Right kidney (tissue), 9 donors: ENCODE measurements at places on chromosomes 1 and 21.

DNA sequence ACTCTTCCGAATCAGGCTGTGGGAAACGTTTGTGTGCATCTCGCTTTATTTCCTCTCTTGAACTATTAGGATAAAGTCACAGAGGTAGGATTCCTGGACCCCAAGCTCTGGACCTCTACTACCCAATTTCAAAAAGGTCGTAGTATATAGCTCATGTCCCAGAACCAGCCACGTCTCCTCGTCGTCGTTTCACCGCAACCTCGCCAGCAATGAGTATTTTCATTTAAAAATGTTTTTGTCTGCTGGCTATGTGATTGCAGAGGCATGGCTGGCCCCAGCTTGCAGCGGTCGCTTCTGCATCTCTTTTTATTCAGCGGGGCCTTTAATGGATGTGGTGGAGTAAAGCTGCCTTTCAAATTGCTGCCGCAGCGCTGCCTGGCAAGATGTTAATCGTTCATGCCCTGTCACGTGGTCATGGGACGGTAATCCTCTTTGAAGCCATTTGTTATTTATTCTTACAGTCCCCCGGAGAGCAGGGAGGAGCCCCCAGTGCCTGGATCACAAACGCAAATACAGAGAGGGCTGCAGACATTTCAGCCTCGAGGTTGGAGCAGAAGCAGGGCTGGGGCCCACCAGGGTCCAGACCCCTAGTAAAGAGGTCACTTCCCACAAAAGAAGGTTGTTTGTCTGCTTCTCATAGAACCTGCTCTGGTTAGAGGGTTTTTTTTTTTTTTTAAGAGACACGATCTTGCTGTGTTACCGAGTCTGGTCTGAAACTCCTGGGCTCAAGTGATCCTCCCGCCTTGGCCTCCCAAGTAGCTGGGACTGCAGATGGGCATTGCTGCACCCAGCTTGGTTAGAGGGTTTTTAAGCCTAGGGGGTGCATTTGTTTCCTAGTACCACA is 11.6 kb upstream of the NPHP4 start:
- DNase-seq, result peak; percentile 23

DNA sequence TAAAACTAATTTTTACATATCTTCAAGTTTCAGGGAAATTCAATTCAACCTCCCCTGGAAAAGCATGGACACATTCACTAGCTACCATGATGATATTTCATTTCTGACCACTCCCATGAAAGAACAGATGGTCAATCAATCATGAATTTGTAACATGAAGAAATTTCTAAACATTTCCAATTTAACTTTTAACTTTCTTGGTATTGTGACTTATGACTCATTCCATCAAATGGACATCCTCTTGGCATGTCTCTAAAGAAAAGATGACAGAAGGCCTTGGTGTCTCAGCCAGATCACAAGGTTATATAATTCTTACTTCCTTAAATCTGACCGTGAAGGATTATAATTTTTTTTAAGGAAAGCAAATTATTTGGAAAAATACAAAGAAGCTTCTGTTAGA is 10.5 kb upstream of the MCOLN3 start:
- DNase-seq, result no peak

GRCh38 chr1:58905628-58906221 is 121.9 kb upstream of the JUN start:
- DNase-seq, result no peak

DNA sequence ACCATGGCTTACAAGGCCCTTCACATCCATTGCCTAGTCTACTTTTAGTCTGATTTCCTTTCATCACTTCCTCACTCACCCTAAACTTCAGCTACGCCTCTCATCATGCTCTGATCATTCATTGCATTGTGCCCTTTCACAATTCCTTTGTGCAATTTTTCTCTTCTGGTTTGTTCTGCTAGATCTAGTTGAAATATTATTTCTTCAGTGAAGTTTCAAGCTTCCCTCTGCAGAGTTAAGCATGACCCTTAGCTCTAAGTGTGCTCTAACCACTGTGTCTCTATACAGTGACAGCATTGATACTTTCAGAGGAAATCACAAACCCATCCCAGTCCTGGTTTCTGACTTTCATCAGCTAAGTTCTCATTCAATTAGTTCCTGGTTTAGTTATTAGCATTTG is 166.1 kb downstream of the PLA2G4A start:
- DNase-seq, result no peak

- DNase-seq, result no peak
Observed at GRCh38 chr1:28466226-28466778, 39.5 kb upstream of the RCC1 start.

DNA sequence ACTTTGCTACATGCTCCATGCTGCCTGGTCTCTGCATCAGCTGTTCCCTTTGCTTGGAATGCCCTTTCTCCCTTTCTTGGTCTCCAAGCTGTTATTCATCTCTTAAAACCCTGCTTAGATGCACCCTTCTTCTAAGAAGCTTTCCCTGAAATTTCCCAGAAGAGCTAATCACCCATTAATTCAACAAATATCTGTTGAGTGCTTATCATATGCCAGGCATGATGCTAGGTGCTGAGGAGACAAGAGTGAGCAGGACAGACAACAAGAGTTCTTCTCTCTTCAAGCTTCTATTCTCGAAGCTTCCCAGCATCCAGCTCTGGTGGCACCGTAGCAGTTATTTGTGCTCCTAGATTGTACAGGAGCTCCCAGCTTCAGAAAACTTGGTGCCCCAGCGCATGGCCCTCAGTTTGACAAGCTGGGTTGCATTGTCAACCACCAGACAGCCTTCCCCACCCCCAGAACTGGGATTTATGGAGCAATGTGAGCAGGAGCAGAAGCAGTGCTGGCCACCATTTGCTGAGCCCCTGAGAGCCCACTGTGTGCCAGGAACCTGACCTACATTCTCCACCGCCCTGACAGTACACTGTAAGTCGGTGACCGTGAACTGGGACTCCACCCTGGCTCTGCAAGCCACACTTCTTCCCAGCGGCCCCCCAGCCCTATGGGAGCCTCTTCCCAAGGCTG is 68.0 kb upstream of the ACOT11 start:
- DNase-seq, result no peak

DNA sequence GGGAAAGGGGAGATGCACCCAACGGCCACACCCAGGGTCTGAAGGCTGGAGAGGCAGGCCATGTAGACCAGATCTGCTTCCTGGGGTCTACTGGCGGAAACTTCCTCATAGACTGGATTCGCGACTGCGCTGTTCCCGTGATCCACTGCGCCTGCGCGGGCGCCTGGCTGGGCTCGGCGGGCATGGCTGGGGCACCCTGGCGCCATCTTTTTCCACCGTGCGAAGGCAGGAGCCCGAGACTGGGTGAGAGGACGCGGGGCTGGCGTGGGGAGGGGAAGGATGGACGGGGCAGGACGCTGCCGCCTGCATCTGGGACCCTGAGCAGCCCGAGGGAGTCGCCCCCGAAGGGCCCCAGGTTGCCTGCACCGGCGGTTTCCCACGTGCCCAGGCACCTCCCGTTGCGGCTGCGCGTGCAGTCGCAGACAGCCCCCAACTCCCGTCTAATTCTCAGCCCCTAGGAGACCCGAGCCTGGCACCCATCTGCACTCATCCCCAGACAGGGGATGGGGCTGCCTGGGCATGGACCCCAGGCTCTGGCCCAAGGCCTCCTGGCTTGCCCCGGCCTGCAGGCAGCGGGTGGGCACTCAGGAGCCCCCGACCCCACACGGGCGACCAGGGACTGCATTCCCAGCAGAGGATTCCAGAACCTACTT is 12.4 kb upstream of the FAM3B start:
- DNase-seq, result no peak

DNA sequence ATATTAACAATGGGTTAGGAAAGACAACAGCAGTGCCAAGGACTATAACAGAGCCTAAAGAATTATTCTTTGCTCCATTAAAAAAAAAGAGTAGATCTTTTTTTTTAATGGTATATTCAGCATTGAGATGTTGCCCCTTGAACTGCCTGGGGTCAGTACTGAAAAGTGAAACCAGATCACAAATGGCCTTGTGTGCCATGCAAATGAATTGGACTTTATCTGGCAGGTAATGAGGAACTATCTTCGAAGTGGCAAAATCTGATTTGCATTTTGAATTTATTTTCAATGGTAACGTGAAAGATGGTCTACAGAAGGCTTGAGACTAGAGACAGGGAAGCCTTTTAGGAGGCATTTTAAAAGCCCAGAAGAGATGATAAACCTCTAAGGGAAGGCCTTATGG is 21.4 kb upstream of the PKN2 start:
- no peak for DNase-seq

DNA sequence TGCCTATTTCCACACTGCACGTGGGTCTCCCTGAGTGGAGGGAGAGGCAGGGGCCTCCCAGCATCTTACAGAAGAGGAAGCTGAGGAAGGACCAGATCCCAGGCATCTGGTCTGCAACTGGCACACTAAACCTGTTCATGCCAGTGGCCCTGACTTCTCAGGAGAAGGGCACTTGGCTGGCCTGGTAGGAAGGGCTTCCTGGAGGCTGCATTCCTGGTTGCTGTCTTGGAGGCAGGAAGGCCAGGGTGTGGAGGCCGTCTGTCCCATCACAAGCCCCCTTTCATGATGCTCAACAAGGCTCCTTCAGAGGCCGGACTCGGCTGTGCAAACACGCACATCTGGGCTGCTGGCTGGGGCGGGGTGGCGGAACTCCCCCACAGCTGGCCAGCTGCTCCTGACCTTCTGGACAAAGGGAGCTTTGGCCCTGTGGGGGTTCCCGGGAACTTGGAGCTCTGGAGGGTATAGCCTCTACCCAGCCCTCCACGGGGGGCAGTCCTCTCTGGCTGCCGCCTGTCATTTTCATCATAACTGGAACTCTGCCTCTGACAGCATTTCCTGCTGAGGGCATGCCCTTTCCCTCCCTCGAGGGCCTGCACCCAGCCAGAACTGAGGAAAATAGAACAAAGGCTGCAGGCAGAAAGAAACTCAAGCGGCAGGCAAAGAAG is 39.2 kb upstream of the POU3F1 start:
- no peak for DNase-seq

DNA sequence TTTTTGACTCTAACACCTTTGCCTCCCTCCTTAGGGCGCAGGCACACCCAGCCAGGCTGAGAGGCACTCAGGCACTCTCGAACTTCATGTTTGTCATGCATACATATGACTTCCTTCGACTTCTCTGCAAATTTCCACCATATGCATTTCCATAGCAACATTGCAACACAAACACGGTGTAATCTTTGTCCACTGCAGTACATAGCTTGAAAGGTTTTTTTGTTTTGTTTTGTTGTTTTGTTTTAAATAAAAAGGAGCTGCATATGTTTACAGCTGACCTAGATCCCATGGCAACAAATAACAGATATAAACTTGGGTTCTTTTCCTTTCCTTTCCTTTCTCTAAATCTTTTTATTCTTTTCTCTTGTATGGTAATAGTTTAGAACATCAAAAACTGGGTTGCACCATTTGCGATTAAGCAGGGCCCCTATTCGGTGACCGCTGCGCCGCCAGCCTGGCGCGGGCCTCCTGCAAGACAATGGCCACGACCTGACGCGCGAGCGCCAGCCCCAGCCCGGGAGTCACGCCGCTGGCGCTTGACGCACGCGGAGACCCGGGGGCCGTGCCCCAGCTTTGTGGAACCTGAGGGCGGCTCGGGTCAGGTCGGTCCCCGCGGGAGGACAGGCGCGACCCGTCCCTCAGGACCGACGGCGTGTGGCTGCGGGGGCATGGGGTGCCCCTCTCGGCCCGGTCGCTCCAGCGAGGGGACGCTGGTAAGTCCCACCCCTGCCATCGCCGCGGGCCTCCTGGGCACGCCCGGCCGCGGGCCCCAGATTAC is 35.2 kb downstream of the CCN1 start:
- DNase-seq, result peak; percentile 72

DNA sequence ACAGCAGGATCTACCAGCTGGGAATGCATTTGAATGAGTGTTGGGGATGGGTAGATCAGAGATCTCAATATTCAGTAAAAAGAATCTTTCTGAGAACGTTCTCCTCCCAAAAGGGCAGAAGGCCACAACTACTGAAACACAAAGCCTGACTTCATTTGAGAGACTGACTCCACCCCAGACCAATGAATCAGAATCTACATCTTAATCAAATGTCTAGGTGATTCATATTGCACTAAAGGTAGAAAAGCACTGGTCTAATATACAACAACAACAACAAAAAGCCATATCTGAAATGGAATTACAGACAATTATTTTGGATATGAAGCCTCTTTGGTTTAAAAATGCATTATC is 123.9 kb downstream of the SMYD3 start:
- DNase-seq, result no peak

GRCh38 chr21:35207322-35207721 is 158.2 kb upstream of the RUNX1 start:
- DNase-seq, result no peak

DNA sequence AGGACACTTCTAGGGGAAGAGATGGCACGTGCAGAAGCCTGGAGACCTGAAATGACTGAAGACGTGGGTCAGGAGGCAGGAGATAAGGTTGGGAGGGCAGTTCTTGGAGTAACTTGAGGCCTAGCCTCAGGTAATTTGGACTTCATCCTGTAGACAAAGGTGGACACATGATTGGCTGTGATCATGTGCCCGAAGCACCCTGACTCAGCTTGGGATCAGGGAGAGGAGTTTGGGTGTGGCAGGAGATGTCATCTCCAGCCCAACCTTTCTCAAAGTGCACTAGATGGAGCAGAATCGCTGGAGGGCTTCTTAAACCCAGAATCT is 1.5 kb downstream of the SLC66A1 start:
- DNase-seq, result no peak

DNA sequence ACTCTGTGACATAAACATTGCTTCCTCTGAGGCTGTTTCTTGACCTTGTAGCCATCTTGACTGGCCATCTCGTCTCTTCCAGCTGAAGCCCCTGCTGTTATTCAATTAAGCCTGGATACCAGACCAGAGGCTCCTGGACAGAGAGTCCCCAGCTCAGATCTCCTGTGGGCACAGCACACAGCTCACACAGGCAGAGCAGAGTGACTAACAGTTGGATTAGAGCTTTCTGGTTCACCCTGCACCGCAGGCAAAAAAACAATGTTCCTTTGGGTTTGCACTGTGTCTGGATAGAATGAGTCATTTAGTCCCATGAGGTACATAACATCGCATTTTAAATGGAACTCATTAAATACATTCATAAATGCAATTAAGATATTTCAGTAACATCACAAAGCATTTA is 33.4 kb upstream of the USH2A start:
- DNase-seq, result no peak

DNA sequence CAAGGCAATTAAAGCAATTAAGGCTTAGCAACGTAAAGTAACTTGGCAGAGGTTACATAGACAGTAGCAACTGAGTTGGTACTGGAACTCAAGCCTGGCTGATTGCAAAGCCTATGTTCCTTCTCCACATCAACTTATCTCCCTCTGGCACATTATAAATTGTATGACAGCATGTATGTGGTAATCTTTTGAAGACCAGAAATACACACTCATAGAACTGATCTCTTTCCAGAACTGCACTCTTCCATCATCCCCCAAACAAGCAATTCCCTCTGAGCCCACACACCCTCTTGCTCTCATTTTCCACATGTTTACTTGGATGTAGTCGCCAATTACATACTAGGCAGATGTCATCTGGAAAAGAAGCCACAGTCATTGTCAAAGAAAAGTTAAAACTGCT is 502.2 kb downstream of the PLPP3 start:
- no peak for DNase-seq

DNA sequence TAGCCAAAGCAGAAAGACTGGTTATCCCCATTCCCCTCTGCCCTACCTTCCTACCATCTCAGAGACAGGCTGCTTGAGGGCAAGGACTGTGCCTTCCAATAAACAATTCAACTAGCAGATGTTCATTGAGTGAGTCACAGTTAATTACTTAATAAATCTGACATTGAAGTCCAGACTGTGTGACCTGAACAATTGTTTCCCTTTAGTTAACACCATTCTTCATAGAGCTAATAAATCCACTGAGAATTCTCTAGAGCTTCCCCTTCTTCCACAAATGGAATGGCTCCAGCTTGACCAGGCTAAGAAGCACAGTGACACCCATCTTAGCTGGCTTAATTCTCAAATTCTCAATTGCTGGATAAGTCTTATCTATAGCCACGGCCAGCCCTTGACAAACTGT is 61.9 kb upstream of the GJA5 start:
- no peak for DNase-seq
